ENCODE measurements at places on chromosomes 16 and 17. TPM values are rescaled to one million over a fixed set of nuclear protein-coding genes. Genes with fewer than 3 reads are reported as not detected.

DNA sequence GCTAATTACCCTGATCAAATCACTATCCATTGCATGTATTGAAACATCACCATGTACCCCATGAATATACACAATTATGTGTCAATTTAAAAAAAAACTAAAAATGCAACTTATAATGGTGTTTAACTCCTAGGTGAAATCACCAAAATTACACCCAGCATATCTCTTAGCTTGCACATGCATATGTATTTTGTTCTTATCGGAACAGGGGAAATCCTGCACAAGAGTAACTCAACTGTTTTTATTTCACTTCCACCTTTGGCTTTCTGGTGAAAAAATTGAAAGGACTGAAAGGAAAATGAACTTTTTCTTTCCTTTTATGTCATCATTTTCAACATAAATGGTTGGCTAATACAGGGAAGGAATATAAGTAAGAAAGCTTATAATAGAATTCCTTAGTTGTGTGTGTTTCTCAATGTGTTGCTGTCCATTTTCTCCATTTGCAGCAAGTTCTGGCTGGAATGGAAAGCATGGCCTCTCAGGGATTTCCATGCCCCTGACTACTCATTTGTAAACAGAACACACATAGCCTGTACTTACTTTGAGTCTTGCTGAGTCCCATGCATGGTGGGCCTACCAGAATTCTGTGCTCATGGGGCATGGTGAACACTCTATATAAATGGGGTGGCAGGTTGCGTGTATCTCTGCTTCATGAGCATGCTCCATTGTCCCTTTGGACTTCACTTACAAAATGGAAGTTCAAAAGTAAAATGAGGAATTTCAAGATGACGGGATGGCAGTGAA lies 462.0 kb downstream of the HS3ST3B1 start:
- DNase-seq = no peak

- no peak for DNase-seq
Measured at GRCh38 chr16:35141303-35141702, 1681.9 kb downstream of the TP53TG3F start.

- no peak for DNase-seq
Measured at GRCh38 chr16:78240459-78241222, 141.2 kb downstream of the WWOX start.

GRCh38 chr16:49530427-49530970 lies 156.9 kb downstream of the C16orf78 start:
- no peak for DNase-seq

Gene ITGAL
- total RNA-seq = 334 TPM

Gene CA4
- not detected for total RNA-seq

Gene CNTNAP1
- total RNA-seq = 2.7 TPM

Gene TLE7
- total RNA-seq = not detected

Data from naive thymus-derived CD8-positive, alpha-beta T cell (primary cell).